Activated CD8-positive, alpha-beta memory T cell treated with anti-CD3 and anti-CD28 coated beads, Interleukin-2, amount 10 ng/mL, durations not matched to agents 7 days and 5 days (primary cell): ENCODE measurements at places on chromosomes 3 and 15. TPM values are rescaled to one million over a fixed set of nuclear protein-coding genes. Genes with fewer than 3 reads are reported as not detected.
A peak's percentile ranks its signal among the peaks of the same experiment; 100 is the strongest.

TPRG1 gene
- total RNA-seq, result 10.5 TPM

GRCh38 chr15:89898614-89899294 lies 5.0 kb upstream of the AP3S2 start:
- DNase-seq, result peak; percentile 62

DNA sequence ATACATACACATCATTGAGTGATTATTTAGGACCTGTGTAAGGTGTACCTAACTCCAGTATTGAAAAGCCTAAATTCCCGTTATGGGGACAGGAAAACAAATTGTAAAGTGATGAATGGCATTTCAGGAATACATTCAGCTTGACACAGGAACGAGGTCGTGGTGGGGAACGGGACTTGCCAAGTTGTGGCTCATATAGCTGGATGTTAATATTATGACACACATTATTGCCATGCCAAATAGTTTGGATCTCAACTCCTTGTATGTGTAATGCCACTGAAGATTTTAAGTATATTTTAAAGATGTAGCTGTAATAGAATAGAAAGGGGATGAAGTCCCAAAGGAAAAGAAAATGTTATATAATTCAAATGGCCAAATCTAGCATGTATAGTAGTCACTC lies 227.2 kb upstream of the GOLIM4 start:
- DNase-seq, result no peak

TMEM212 gene
- not detected for total RNA-seq

- no peak for DNase-seq
Observed at GRCh38 chr3:168990134-168990533, 673.4 kb downstream of the MECOM start.

USP13 gene
- 13.3 TPM for total RNA-seq

DNA sequence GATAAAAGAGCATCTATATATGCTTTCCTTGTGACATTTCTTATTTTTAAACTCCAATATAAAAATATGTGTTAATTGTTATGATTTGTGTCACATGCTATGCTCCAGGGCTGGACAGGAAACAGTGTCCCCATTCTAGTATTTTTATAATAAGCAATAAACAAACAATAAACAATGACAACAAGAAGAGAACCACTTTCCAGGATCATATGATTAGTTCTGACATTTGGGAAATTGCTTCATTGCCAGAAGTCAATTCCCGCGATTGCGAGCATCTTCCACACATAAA lies 260.9 kb downstream of the FHIT start:
- no peak for DNase-seq

GRCh38 chr3:129567176-129567705 lies 24.3 kb downstream of the H1-8 start:
- DNase-seq, result no peak

SLC51B gene
- not detected for total RNA-seq

ACAN gene
- not detected for total RNA-seq

CACNA1D gene
- total RNA-seq, result 0.41 TPM

- no peak for DNase-seq
Observed at GRCh38 chr3:172115787-172116186, 76.4 kb downstream of the FNDC3B start.

DNA sequence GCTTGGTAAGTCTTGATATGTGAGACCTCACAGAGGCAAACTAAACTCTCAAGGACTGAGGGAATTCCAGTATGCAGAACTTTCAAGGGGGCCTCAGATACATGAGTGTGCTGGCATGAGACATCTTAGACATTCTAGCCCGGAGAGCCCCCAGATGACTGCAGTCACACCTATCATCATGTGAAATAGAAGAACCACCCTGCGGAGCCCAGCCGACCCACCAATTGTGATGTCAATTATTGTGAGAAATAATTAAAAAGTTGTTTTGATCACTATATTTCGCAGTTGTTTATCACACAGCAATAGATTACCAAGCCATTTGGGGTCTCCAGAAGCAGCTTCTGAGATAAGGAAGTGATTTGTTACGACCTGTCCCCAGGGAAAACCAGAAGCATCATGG lies 55.3 kb upstream of the CD47 start:
- no peak for DNase-seq

GRCh38 chr3:9947025-9947995 lies 4.9 kb downstream of the PRRT3 start:
- no peak for DNase-seq

GRCh38 chr3:15440891-15441290 lies 13.5 kb downstream of the EAF1 start:
- DNase-seq, result no peak

MRAS gene
- not detected for total RNA-seq

- no peak for DNase-seq
Observed at GRCh38 chr15:68668926-68669600, 90.3 kb downstream of the CORO2B start.

HGD gene
- 0.49 TPM for total RNA-seq

DNA sequence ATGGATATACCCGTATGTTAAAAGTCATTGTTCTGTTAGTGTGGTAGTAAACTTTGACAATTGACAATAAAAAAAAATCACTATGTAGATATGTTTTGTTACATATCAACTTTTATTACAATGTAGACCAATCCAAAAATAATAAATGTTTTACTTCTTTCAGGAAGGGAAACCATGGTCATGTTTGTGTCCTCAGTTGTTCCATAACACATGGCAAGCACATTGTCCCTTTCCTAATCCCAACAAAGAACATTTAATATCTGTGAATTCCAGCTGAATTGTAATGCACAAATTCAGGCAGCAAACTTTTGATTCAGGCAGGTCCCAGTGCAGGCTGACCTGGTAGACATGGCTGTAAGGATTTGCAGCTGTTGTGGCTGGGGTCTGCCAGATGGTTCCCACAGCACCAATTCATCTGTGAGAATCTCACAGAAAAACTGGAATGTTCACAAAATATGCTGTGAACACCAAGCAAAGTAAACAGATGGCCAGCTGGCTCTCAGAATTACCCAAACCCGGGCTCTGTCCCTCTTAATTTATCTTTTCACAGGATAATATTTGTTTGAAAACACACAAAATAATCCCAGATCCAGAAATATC lies 1.9 kb upstream of the SPG21 start:
- no peak for DNase-seq

GRCh38 chr3:23740517-23740965 lies 65.2 kb upstream of the UBE2E1 start:
- DNase-seq, result peak; percentile 80

PLS1 gene
- 4.5 TPM for total RNA-seq

CCDC9B gene
- 0.45 TPM for total RNA-seq

- DNase-seq, result no peak
Observed at GRCh38 chr3:23041918-23042696, 161.0 kb upstream of the UBE2E2 start.

NOX5 gene
- not detected for total RNA-seq

- no peak for DNase-seq
Observed at GRCh38 chr3:139353920-139354556, 10.2 kb downstream of the MRPS22 start.

- no peak for DNase-seq
Observed at GRCh38 chr15:39591141-39591895, 10.4 kb downstream of the THBS1 start.

DNA sequence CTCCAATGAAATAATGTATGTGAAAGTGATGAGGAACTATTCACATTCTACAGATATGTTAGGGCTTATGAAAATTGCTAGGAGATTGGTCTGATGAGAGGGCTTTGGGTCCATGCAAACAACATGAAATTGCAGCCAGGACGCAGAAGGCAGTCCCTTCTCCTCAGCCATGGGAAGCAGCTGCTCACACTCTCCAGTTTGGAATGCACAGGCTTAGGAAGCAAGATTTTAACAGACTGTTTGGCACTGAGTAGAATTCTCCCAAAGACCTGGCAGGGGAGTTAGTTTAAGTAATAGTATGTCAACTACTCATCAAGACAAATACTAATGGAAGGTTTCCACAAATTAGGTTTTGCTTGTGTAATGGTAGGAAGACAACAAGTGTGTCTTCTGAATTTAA lies 500.7 kb upstream of the ARRDC4 start:
- no peak for DNase-seq

DNA sequence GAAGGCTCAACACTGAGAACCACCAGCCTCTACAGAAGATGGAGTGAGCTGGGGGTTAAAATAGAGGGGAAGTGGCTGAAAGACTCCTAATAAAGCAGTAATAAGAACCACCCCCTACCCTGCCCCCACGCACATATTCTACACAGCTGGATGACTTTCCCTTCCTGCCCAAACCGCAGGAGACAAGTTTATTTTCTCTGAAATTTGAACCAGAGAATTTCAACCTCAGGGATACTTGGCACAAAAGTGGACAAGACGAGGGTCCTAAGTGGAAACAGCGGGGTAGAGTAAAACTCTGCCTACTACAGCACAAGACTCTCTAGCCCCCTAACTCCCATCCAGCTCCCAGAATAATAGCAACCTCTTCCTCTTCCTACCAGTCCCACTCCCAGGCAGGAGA lies 28.4 kb downstream of the USF3 start:
- DNase-seq, result no peak

VEPH1 gene
- not detected for total RNA-seq

GRCh38 chr15:77966540-77967234 lies 110.8 kb downstream of the TBC1D2B start:
- peak; percentile 63 for DNase-seq

DNA sequence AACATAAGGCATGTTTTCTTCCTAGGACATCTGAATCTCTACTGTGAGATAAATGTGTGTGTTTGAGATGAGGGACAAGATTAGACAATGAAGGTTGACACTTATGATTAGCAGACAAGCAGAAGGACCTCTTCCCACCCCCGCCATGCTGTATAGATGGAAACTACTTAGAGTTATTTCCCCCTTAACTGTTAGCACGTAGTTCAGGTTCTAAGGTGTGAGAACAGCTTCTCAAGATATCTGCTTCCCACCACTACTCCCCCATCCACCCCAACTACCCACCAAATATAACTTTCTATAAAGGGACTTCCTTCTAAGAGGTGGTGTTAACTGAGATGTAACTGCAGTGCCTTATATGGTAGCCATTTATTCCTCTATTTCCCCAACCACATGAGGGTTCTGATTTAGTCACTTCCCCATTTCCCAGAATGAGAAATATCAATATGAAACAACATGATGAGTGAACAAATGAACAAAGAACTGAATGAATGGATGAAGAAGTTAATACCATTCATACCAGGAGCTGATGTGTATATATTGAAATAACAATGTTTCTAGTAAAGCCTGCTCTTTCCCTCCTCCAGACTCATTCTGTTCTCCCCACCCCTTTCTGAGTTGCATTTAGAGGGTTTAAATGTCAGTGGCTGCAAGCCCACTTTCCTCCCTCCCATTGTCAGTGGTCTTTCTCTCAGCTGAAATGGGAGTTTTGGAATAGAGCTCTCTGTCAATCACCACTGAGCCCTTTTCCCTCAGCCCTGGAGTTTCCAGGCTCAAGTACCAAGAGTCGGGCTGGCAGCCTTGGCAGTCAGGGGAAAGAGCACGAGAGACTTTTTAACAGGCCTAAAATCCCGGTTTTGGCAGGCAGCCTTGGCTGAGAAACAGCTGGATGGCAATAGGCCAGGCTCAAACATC lies 7.7 kb upstream of the RFTN1 start:
- no peak for DNase-seq

DNA sequence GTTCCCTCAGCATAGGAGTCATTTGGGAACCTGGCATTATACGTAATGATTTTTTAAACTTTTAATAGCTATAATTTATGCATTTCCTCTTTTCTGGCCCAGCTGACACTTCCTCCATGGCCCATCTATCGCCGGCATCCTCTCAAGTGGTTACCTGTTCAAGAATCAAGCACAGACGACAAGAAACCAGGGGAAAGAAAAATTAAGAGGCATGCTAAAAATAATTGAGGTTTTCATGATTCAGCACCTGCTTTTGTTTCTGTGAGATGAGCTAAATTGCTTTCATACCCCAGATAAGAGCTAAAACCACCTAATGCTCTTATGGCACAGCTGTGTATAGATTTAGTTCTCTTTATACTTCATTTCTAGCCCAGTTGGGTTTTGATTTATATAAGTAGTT lies 1.7 kb downstream of the SPCS1 start:
- no peak for DNase-seq

DNA sequence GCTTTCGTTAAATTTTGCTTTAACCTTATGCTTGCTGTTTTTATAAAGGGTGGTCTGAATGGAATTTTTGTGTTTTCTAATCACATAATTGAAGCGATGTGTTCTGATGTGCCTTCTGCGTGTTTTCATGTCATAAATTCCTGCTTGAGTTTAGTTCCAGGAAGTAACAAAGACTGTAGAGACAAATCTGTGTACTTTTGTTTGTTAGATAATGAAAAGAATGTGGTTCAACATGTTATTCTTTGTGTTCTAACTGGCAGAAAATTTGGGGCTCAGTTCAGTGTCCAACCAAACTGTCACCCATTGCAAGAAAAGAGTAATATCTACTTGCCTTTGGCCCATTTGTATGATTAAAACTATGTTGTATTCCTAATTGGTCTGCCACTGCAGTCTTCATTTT lies 324.0 kb downstream of the DIPK2A start:
- no peak for DNase-seq

CYP1A1 gene
- 1.2 TPM for total RNA-seq

- DNase-seq, result no peak
Observed at GRCh38 chr3:186425788-186426730, 64.0 kb upstream of the DGKG start.

OR5K2 gene
- not detected for total RNA-seq

DNA sequence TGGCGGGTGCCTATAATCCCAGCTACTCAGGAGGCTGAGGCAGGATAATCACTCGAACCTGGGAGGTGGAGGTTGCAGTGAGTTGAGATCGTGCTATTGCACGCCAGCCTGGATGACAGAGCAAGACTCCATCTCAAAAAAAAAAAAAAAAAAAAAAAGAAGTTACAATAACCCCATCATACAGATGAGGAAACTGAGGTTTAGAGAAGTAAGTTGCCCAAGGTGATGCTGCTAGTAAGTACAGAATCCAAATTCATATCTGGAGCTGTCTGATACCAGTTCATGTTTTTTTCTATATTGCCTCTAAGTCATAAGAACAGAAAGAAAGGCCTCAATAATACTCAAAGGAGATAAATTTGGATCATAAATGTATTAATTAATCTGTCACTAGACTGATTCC lies 40.6 kb downstream of the MCF2L2 start:
- no peak for DNase-seq

SI gene
- not detected for total RNA-seq

GRCh38 chr15:80967991-80968510 lies 21.6 kb downstream of the MESD start:
- DNase-seq, result no peak

DNA sequence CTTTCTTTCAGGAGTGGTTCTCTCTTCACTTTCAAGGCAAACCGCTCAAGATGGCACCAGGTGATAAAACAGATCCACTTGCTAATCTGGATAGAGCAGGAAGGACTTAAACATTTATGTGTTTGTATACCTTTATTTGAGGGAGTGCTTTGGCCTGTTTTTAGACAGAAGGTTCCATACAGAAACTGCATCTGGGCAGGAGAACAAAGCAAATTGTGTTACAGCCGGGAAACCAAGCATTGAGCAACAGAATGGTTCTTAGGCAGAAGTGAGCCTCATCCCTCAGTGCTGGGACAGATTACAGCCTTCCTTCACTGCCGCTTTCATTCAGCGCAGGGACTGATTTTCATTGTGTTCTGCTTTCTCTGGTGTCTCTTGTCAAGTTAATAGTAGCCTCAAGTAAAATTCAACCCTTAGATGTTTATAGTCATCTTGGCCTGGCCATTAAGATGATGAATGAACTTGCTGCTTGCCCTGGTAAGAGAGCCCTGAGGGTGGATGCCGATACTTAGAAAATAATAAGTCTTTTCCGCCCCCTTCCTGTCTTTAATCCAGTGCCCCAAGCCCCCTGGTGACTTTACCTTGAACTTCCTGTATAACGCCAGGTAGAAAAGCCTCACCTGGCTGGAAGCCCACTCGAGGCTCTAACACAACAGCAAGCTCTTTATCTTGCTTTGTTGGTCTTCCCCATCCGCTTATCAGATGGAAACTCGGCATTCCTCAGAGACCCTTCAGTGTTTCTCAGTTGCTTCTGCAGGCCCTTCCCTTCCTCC lies 168.0 kb upstream of the CTDSPL start:
- DNase-seq, result no peak
